ENCODE measurements at places on chromosomes 16 and 17. TPM values are rescaled to one million over a fixed set of nuclear protein-coding genes. Genes with fewer than 3 reads are reported as not detected.
A peak's percentile ranks its signal among the peaks of the same experiment; 100 is the strongest.

CDK5RAP3 gene
- total RNA-seq: 278 TPM

CHTF18 gene
- total RNA-seq: 210 TPM

KRT28 gene
- not detected for total RNA-seq

SECTM1 gene
- total RNA-seq: 0.56 TPM

ZNF205 gene
- total RNA-seq: not detected

XPO6 gene
- 386 TPM for total RNA-seq

RAB11FIP4 gene
- 21.6 TPM for total RNA-seq

CES1 gene
- total RNA-seq: not detected

GRCh38 chr16:68086336-68086841 lies 1.2 kb downstream of the NFATC3 start:
- no peaks in the 10 kb centered on the region for H3K27me3 ChIP-seq
- H3K36me3 ChIP-seq: peaks cover 8% of the 10 kb centered on the region
- peak overlapping the region; percentile 97 for H3K4me3 ChIP-seq
- H3K4me1 ChIP-seq: peaks cover 61% of the 10 kb centered on the region

DNA sequence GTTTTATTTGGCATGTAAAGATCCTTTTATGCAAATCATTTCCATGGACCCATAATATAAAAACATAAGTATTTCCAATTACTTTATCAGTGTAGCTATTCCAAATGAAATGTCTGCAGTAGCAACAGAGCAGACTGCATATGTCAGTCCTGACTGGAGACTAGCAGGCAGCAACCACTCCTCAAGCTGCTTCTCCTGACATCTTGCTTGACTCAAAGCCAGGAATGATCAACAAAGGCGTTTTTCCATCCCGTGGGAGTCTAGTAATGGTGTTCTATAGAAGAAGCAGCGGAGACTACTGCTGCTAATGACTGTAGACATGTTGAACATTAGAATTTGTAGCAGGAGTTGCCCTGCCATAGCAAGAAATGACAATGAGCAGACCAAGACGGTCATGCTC lies 73.2 kb upstream of the AKTIP start:
- no peaks in the 10 kb centered on the region for H3K4me1 ChIP-seq
- H3K4me3 ChIP-seq: no peak overlapping the region
- H3K27me3 ChIP-seq: peaks cover 2% of the 10 kb centered on the region
- H3K27ac ChIP-seq: no peak overlapping the region

DNA sequence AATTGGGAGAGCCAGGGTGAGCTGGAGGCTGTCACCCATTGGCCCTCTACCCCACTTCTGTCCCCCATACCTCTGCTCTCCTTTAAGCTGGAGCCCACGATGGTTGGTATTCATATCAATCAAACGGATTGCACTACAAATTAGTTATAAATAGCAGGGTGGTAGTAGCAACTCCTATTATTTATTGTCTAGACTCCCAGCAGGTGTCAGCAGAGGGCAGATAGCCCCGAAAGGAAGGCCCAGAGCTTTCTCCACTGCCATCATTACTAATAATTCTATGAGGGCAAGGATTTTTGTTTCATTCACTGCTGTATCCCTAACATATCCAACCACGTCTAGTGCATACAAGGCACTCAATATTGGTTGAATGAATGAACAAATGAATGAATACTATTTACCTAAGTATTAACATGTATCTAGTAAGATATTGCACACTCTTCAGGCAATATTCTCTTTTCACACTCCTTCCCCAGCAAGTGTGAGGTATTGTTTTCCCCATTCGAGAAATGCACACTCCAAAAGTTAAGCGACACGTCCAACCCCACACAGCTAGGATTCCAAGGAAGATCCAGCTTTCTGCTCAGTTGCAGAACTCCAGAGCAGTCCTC lies 6.3 kb downstream of the C17orf50 start:
- H3K27ac ChIP-seq: no peak overlapping the region
- H3K27me3 ChIP-seq: peaks cover 2% of the 10 kb centered on the region
- peaks cover 6% of the 10 kb centered on the region for H3K4me1 ChIP-seq
- H3K4me3 ChIP-seq: no peak overlapping the region

DNA sequence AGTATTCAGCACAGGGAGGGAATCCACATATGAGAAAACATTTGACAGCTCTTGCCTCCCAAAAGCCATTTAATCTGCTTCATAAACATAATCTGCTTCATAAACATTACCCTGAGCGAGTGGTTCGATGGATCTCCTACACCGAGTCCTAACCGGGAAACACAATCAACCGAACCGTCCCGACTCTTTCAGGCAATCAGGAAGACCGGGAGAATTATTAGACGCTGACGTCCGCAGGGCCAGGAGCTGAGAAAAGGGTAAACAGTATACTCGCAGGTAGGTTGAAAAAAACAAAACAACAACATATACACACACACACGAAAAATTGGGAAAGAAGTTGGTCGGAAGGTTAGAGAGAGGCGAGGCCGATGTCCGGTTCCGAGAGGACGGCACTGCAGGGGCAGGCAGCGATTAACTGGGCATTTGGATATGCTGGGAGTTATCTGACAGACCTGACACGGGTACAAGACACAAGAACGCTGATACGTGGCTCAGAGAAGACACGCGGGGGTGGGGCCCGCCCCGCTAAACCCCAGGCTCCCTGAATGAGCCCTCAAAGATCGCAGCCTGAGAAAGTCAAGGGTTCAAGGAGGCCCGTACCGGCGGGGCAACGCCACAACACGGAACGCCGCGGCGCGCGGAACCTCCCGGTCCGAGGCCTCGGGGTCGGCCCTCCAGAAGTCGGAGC lies 585 bp downstream of the AP1G1 start:
- no peak for DNase-seq
- peaks cover 9% of the 10 kb centered on the region for H3K4me1 ChIP-seq
- peak overlapping the region; percentile 87 for H3K27ac ChIP-seq
- no peaks in the 10 kb centered on the region for H3K27me3 ChIP-seq

- H3K4me1 ChIP-seq: peaks cover 27% of the 10 kb centered on the region
- H3K36me3 ChIP-seq: no peaks in the 10 kb centered on the region
- no peak for DNase-seq
- H3K27me3 ChIP-seq: no peaks in the 10 kb centered on the region
These were observed 50.0 kb downstream of the SSH2 start for GRCh38 chr17:29880031-29880430.

GRCh38 chr16:50740736-50741135 lies 1.1 kb upstream of the CYLD start:
- H3K36me3 ChIP-seq: peaks cover 23% of the 10 kb centered on the region
- peaks cover 53% of the 10 kb centered on the region for H3K4me1 ChIP-seq
- DNase-seq: no peak
- H3K4me3 ChIP-seq: peak overlapping the region; percentile 93

GRCh38 chr16:11391576-11391975 lies 46.3 kb downstream of the RMI2 start:
- no peaks in the 10 kb centered on the region for H3K27me3 ChIP-seq
- H3K27ac ChIP-seq: peak overlapping the region; percentile 67
- H3K4me1 ChIP-seq: no peaks in the 10 kb centered on the region
- no peak overlapping the region for H3K4me3 ChIP-seq

- H3K27ac ChIP-seq: no peak overlapping the region
- H3K4me1 ChIP-seq: no peaks in the 10 kb centered on the region
- H3K36me3 ChIP-seq: no peaks in the 10 kb centered on the region
- DNase-seq: no peak
- no peak overlapping the region for H3K4me3 ChIP-seq
- H3K27me3 ChIP-seq: peaks cover 5% of the 10 kb centered on the region
These were observed 52.7 kb downstream of the CDRT4 start for GRCh38 chr17:15414532-15415306.

GRCh38 chr16:48533931-48534330 lies 76.0 kb downstream of the N4BP1 start:
- no peak overlapping the region for H3K27ac ChIP-seq
- H3K36me3 ChIP-seq: no peaks in the 10 kb centered on the region
- H3K4me3 ChIP-seq: no peak overlapping the region
- no peak for DNase-seq

GRCh38 chr16:55101026-55101425 lies 170.4 kb downstream of the IRX5 start:
- no peak overlapping the region for H3K27ac ChIP-seq
- H3K36me3 ChIP-seq: no peaks in the 10 kb centered on the region
- DNase-seq: no peak
- H3K4me3 ChIP-seq: no peak overlapping the region
- no peaks in the 10 kb centered on the region for H3K27me3 ChIP-seq

DNA sequence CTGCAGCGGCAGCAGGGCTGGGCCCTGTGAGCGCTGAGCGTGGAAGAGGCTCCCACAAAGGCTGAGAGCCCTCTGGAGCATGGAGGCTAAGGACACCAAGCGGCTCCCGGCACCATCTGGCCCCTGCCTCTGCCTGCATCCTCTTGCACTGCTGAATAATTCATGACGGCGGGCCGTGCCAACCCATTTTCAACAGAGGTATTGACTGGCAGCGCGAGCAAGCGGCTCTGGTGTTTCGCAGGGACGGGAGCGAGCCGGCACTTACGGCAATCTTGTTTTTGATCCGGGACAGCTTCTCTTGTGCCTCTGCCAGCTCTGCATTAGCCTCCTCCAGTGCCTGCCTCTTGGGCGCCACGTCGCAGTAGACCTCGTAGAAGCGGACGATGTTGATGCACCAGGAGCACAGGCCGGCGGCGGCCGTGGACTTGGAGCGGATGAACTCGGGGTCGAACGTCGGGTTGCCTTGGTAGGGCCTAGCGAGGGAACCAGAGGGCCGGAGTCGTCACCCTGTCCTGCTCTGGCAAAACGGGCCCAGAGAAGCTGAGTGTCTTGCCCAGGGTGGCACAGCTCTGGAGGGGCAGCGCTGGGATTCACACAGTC lies 80.4 kb downstream of the PGS1 start:
- no peak for DNase-seq
- no peaks in the 10 kb centered on the region for H3K27me3 ChIP-seq
- no peaks in the 10 kb centered on the region for H3K36me3 ChIP-seq
- no peaks in the 10 kb centered on the region for H3K4me1 ChIP-seq

- H3K27ac ChIP-seq: peak overlapping the region; percentile 95
- H3K4me3 ChIP-seq: peak overlapping the region; percentile 97
- H3K36me3 ChIP-seq: peaks cover 6% of the 10 kb centered on the region
- peaks cover 30% of the 10 kb centered on the region for H3K4me1 ChIP-seq
These were observed 1.3 kb downstream of the APPBP2 start for GRCh38 chr17:60524463-60525327.

DNA sequence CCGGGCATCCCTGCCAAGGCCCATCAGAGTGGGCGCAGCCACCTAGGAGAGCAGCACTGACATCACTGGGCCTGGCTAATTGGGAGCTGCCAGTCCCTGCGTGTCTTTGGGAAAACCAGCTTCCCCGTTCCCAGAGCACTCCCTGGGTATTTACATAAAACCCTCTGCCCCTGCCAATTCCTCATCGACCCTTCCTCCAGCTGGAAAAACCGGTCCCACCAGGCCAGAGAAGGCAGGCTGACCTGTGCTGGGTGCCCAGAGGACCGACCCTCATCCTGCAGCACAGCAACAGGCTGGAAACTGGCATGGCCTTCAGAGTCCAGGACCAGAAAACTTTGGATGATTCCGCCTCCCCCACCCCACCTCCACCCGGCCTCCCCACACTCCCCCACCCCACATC lies 8.2 kb upstream of the FOXN1 start:
- no peak overlapping the region for H3K27ac ChIP-seq
- H3K4me1 ChIP-seq: no peaks in the 10 kb centered on the region
- H3K4me3 ChIP-seq: no peak overlapping the region
- H3K27me3 ChIP-seq: peaks cover under 1% of the 10 kb centered on the region

DNA sequence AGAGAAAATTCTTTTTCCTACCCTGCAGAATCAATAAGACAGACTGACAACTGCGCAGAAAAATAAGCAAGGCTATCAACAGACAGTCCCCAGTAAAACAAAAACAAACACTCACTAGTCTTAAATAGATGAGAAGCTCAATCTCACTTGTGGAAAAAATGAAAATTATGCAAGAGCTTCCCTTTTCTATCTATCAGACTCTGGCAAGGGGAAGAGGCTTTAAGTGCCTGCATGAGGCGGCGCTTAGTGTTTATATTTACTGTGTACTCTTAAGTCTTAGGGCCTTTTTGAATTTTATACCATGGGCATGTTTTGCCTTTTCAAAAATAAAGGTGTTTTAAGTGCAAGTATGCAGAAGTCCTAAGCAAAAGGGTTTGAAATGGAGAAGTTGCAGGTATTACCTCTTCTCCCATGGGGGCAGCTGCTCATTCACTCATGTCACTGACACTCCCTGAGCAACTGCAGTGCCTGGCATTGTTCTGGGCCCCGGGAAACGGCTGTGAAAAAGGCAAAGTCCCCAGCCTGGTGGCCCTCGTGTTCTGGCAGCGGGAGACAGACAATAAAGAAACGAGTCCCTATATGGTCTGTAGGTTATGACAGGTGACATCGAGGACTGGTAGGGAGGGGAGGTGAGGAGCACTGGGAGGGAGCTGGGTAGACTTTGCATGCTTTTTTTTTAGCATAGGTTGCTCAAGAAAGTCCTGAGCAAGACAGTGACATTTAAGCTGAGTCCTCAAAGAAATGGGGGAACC lies 35.2 kb downstream of the HSBP1 start:
- no peaks in the 10 kb centered on the region for H3K4me1 ChIP-seq
- H3K27me3 ChIP-seq: peaks cover 8% of the 10 kb centered on the region
- no peak overlapping the region for H3K27ac ChIP-seq
- DNase-seq: no peak
- H3K4me3 ChIP-seq: no peak overlapping the region

DNA sequence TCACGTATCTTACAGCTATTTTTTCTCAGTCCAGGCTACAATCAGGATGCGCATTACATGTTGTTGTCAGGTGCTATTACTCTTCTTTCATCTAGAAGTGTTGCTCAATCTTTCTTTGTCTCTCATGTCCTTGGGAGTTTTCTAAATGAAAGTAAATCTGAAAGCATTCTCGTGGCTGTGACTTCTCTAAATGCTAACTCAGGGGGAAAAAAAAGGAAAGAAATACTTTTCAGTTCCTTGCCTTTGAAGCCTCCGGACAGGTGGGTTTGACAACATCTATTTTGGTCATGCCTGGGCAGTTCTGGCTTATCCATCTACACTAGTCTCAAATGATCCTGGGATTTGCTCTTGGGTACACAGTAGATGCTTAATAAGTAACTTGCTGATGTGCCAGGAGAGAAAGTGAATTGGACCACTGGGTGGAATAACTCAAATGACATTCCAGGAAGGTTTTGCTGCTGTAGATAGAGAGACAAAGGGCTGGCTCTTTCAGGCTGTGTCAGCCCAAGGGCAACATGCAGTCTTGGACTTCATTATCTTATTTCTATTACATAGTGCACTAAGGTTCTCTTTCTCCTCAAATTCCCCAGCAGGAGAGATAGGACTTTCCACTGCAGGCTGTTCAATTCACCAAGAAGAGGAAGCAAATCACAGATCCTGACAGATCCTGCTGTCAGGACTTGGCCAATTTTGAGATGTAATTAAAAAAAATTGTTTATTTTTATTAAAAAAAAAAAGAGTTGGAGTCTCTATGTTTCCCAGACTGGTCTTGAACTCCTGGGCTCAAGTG lies 63.6 kb upstream of the NFAT5 start:
- peak overlapping the region; percentile 44 for H3K4me3 ChIP-seq
- no peak for DNase-seq
- peaks cover 8% of the 10 kb centered on the region for H3K4me1 ChIP-seq
- H3K27ac ChIP-seq: no peak overlapping the region
- H3K27me3 ChIP-seq: no peaks in the 10 kb centered on the region

- no peak for DNase-seq
- H3K4me3 ChIP-seq: no peak overlapping the region
- peaks cover 15% of the 10 kb centered on the region for H3K36me3 ChIP-seq
- H3K27me3 ChIP-seq: no peaks in the 10 kb centered on the region
- peaks cover 31% of the 10 kb centered on the region for H3K4me1 ChIP-seq
These were observed 76.6 kb downstream of the PLCG2 start for GRCh38 chr16:81855552-81856153.
